HFFc6 (cell line): ENCODE measurements at places on chromosomes 7 and 10. TPM values are rescaled to one million over a fixed set of nuclear protein-coding genes. Genes with fewer than 3 reads are reported as not detected.

Gene HOXA4
- total RNA-seq: 0.43 and 1.2 TPM in 2 replicates

Gene ALOX5
- not detected in 3 replicates for total RNA-seq

- DNase-seq: no peak
Observed at GRCh38 chr7:137962875-137963507, 38.9 kb downstream of the CREB3L2 start.

Gene ITPRID1
- total RNA-seq: not detected in 3 replicates

DNA sequence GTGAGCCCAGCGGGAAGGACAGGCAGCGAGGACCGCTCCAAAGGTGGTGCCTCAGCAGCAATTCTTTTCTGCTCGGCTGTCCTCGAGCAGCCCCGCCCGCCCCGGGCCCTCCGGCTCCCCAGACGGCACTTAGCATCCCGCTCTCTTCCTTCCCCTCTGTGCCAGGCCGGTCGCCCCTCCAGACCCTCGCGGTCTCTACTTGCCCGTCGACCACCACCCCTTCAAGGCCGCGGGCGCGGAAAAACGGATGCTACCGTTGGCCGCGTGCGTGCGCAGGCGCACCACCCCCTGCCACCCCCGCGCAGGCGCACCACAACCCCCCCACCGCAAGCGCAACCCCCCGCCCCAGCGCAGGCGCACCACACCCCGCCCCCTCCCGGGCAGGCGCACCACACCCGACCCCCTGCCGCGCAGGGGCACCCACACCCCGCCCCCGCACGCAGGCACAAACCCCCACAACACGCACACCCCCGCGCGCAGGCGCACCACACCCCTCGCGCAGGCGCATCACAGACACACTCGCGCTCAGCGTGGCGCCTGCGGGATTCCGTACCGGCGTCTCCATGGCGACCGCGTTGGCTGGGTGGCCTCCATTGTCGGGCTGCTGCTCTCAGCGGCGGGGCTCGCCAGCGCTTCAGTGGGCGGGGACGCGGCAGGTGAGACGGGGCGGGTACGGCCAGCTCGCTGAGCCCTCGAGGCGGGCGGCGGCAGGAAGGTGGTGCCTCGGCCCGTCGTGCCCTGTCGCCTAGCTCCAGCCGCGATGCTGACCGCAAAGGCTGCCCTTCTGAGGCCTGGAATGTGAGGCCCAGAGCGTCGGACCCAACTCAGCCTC is at the start of gene LRRC27:
LRRC27 (plus strand) TSS at position 593 of the 832 bp plus-strand sequence. CDS start 1,332 bp downstream, outside the sequence.
- peak; percentile 95 for DNase-seq

DNA sequence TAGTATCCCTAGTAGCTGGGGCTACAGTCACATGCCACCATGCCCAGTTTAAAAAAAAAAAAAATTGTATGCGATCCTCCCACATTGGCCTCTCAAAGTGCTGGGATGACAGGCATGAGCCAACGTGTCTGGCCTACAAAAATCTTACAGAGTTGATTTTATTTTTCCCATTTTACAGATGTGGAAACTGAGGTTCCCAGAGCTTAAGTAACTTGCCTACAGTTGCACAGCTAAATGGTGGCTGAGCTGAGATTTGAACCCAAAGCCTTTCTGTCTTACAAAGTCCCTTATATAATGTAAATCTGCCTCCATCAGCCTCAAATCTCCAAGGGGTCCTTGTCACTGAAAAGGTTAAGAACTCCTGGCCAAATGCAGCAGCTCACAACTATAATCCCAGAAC is 24.6 kb upstream of the LIMK1 start:
- DNase-seq: no peak

- DNase-seq: no peak
Observed at GRCh38 chr10:78576276-78576675, 492.5 kb upstream of the ZMIZ1 start.

DNA sequence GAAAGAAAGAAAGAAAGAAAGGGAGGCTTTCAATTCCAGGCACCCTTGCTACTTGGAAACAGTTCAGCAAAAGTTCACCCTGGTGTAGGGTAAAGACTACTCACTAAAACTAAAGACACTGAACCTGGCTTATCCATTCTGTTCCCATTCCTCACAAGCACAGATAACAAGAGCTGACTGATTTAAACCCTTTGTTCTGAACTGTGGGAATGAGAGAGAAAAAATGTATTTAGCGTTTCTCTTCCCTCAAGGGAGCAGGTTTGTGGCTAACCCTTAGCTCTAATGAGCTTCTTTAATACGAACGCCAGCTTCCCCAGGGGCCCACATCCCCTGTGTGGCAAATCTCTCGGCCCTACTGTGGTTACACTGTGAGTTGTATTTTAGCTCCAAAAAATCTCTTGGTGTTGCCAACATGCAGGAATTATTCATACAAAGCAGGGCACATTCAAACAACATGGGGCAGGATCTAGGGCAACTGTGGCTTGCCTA is 23.3 kb downstream of the PRTFDC1 start:
- DNase-seq: no peak

DNA sequence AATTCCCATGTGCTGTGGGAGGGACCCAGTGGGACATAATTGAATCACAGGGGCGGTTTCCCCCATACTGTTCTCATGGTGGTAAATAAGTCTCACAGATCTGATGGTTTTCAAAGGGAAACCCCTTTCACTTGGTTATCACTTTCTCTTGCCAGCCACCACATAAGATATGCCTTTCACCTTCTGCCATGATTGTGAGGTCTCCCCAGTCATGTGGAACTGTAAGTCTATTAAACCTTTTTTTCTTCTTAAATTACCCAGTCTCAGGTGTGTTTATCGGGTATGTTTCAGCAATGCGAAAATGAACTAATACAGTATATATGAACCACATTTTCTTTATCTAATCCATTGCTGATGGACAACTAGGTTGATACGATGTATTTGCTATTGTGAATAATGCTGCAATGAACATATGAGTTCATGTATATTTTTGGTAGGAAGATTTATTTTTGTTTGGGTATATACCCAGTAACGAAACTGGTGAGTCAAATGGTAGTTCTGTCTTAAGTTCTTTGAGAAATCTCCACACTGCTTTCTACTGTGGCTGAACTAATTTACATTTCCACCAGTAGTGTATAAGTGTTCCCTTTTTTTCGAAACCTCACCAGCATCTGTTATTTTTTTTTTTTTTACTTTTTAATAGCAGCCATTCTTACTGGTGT is 70.0 kb upstream of the HGF start:
- no peak for DNase-seq

Gene UNCX
- not detected in 3 replicates for total RNA-seq

Gene DGKI
- 1.4 to 1.7 TPM (median 1.6 TPM) in 3 replicates for total RNA-seq

- no peak for DNase-seq
Observed at GRCh38 chr10:76356557-76356956, 925.1 kb downstream of the LRMDA start.

DNA sequence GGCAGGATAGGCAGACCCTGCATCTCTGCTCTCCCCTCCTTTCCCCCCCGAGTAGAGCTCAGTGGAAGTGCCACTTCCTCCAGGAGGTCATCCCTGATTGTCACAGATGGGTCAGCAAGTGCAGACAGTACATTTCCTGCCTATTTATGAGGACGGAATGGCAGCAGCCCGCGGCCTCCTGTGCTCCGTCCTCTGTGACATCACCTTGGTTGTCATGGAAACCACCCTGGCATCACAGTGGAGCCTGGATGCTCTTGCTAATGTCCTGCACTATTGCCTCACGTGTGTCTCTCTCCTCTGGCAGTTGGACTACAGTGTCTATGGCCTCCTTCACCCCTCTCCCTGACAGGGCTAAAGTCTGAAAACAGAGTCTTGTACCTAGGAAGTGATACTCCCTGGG is 148.6 kb downstream of the SH3PXD2A start:
- no peak for DNase-seq

- no peak for DNase-seq
Observed at GRCh38 chr10:35226507-35226906, 99.9 kb downstream of the CREM start.

Gene MMP21
- not detected in 3 replicates for total RNA-seq

GRCh38 chr10:32417911-32418547 is 27.9 kb upstream of the CCDC7 start:
- DNase-seq: peak; percentile 43

DNA sequence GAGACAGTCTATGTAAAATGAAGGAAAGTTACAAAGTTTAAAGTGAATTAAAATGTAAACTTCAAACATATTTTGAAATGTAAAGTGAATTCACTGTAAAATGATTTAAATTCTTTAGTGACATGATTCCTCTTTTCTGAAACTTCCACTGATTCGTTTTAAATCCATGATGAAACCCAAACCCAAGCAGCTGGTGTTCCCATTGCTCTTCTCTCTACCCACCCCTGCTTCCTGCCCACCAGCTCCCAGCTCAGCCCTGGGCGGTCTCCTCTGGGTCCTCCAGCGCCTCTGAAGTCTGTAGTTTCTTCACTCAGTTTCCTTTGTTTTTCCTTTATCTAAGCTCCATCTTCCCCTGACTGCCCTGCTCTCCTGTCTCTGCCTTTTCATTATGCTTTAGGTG is 175.9 kb downstream of the SNX10 start:
- no peak for DNase-seq

- DNase-seq: no peak
Observed at GRCh38 chr10:26374426-26374825, 63.7 kb upstream of the APBB1IP start.

DNA sequence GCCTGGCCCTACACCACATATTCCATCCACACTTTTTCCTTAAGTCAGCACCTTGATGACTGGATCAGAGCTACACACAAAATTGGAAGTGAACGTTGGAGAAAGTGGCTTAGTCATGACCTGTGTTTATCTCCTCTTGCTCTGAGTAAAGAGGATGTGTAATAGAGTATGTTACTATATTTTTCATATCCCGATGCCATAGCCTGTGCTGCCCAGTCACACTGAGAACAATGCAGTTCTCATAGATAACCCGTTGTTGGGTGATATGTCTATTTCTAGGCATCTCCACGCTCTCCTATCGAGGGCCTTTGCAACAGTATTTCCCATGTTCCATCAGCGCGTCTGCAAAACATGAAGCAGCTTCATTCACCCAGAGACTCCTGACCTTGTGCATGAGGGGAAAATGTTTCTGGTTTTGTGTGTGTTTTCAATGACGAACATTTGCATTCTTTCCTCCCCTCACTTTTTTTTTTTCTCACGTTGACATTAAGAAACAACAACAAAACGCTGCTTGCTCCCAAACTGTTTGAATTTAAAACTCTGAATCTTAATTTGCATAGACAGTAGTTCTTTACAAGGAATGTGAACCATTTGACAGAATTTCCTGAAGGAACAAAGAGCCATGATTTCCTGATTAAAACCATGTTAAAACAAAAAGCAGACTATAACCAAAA is 43.4 kb downstream of the GRK5 start:
- peak; percentile 80 for DNase-seq

DNA sequence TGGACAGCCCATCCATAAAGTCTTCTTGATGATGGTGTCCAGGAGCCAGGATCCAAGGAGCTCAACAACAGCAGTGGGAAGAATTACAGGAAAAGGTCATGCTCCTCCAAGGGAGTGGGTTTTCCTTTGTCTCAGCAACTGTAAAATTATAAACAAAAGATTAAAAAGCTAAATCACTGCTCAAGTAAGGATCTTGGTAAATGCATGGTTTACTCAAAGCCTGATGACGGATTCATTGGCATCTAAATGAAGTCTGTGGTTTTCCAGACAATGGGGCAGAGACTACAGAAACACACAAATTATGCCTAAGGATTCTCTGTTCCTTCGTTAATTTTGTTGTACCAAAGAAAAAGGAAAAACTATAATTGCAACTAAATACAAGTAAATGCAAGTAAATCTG is 36.4 kb upstream of the DLX6 start:
- DNase-seq: no peak

Gene SLC26A3
- total RNA-seq: 0.14 TPM in 1 of 3 replicates, not detected in the others

DNA sequence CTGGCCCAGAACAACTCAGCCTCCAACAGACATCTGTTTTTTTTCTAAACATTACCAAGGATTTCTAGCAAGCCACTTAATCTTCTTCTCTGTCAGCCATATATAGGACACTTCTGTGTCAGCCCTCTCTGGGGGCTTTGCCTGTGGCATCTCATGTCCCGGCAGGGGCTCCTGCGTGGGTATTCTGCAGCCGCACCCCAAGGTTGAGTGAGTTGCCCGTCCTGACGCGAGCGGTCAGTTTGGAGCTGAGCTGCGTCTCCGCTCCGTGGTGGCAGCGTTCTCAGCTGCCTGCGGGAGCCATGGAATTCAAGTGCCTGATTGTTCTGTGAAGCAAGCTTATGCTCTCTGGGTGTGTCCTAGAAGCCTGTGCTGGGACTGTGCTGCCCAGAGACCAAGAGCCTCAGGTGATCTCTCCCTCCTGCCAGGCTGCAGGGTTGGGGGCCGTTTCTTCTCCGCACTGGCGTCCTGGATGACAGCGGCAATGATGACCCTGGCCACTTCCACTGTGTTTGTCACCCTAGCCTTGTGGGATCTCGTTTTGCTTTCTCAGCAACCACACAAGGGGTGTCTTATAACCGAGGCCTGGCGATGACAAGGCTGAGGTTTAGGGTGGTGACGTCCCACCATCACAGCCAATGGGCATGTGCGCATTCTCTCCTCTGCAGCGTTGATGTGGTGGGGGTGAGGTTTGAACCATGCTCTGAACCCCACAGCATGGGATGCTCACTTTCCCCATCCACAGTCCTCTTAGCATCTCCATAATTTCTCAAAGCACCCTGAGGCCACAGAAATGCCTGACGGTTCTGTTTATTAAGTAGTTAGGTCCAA is 612.6 kb upstream of the FOXK1 start:
- no peak for DNase-seq

DNA sequence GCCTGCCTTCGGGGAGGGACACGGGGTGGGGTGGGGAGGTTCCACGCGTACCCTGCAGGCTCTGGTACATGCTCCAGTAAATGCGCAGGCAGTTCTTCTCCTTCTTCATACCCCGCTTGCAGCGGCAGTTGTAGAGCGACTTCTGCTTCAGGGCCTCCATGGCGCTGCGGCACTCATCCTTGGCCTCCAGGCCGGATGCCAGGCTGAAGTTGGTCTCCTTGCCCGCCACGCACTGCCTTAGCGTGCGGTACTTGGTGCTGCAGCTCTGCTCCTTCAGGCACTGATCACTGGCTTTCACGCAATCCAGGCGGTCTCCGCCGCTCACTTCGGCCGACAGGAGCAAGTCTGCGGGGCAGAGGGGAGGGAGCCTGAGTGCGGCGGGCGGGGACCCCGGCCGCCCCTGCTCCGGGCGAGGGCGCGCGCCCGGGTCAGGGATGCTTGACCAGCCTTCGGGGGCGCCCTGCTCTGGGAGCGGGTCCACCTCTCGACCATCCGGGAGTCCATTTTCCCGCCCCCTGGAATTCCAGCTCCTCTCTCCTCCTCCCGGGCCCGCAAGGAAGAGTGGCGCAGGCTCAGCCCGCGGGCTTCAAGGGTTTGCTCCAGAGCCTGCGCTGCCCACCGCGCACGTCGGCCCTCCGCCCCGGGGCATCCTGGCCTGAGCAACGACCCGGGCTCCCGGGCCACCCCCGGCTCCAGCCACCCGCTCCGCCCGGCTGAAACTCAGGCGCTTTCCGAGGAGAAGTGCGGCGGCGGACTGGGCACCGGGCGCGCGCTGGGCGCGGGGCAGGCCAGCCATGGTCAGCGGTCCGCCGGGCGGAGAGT is 2.0 kb downstream of the GFRA1 start:
- DNase-seq: no peak

Gene KLF14
- not detected in 3 replicates for total RNA-seq

- no peak for DNase-seq
Observed at GRCh38 chr7:95693551-95694333, 78.6 kb upstream of the DYNC1I1 start.

Gene NAT16
- not detected in 3 replicates for total RNA-seq

Gene KCNH2
- not detected in 3 replicates for total RNA-seq
